ENCODE measurements at places on chromosomes 12 and 14.

DNA sequence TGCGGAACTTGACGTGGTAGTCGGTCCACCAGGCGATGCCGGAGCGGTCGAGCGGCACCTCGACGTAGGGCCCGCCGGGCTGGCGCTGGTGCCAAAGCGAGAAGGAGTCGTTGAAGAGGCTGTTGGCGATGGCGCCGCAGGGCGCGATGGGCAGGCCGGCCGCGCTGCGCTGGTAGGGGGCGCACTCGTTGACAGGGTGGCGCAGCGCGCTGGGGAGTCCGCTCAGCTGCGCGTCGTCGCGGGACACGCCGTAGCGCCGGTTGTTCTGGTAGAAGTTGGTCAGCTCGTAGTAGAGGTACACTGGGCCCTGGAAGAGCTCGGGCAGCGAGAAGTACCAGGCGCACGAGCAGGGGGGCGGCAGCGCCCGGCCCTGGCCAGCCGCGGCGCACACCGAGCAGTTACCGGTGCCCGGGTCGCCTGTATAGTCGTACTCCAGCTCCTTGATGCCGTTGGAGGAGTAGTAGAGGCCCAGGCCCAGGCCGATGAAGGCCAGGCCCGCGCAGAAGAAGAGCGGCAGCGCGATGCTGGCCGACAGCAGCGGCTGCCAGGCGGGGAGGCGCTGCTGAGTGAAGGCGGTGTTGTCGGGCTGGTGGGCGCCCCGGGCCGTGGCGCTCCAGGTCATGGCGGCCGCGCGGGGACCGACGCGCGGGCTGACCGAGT is 482 bp downstream of the TMEM30B start:
- DNase-seq, result peak; percentile 36

DNA sequence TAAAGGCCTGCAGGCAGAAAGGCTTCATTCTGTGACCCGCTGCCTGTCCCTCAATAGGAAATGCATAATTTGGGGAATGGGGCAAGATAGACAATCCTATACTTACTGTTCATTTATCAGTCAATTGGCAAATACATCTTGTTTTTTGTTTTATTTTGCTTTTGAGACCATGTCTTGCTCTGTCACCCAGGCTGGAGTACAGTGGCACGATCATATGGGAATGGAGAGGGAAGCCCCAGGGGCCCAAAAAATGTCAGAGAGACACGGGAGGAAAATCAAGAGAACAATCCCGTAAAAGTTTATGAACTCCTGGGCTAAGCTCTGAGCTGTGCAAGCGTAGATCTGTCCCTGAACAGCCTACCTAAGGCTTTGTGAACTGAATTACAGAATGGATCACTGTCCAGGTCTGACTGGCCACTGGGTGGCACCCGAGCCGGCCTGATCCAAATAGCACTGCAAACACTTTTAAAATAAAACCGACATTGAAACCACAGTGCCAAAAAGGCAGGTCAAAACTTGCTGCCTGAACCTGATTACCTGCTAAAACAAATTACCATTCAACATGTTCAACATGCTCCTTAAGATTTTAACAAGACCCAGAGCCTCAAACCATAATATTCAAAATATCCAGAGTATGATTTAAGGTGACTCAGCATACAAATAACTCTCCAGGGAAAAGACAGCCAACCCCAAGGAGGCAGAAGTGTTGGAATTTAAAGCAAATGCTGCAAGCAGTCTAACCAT is 11.8 kb downstream of the COPS7A start:
- DNase-seq, result peak; percentile 71

GRCh38 chr12:29223426-29223825 is 74.3 kb downstream of the FAR2 start:
- no peak for DNase-seq

DNA sequence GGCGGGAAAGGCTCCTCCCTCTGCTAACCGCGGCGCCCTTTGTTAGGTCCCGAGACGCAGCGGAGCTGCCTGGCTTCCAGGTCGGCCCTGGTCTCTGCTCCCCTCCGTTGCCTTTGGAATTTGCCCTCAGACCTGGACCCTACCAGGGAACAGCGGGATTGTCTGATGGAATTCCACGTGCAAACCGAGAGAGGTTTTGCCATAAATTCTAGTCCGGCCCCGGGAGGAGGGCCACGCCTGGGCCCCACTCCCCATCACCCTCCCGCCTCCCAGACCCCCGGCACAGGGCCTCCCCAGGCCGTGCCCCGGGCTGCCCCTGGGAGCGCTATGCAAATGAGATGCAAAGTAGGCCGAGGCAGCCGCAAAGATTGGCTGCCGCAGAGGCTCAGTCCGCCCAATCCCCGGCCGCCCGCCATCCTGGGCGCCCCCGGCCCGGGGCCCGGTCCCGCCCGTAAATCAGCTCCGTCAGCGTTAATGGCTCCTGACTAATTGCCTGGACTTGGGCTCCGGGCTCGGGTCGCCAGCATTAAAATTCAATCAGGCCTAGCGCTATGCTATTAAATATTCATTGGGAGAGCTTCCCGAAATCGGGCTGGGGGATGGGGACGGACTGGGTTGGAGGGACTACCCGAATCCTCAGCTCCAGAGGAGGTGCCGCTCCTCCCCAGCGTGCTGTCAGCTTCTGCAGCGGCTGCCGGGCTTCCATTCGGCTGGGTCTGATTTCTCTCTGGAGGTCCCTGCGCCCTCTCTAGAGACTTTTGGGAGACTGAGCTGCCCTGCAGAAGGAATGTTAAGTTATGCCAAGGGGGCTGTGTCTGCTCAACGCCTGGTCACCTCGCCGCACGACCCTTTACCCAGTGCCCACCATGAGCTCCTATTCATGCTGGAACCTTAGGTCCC is 15.7 kb upstream of the FIGNL2 start:
- DNase-seq, result peak; percentile 25

DNA sequence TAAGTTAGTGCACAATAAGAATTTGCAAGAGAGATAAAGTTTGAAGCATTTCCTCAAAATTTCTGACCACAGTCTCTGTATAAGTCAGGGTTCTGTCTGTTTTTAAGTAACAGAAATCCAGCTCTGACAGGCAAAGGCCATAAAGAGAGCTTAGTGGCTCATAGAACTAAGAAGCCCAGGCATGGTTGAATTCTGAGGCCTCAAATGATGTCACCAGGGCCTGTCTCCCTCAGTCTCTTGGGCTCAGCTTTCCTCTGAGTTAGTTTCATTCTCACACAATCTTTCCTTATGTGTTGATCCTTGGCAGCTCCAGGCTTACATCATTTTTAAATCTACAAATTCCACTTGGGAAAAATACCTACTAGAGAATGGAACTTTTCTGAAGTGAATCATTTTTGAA is 173.4 kb upstream of the ATP2B1 start:
- peak; percentile 67 for DNase-seq

DNA sequence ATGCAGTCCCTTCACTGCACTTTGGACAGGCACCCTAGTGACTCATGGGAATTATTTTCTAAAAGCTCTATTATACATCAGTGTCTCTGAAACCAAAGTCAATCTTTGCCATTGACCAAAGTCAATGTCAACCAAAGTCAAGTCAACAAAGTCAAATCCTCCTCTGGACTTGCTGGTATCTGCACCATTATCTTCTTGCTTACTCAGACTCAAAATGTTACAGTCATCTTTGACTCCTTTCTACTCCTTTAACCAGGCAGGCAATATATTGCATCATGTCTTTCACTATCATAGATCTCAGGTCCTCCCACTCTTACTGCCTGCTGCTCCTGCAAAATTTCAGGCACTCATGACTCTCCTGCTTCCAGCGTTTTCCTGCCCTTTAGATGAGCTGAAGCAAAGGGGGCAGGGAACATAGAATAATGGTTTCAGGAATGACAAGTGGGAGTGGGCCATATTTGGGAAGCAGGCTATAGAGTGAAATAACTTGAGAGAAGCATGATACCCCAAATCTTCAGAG is 39.2 kb downstream of the IGF1 start:
- DNase-seq, result no peak

DNA sequence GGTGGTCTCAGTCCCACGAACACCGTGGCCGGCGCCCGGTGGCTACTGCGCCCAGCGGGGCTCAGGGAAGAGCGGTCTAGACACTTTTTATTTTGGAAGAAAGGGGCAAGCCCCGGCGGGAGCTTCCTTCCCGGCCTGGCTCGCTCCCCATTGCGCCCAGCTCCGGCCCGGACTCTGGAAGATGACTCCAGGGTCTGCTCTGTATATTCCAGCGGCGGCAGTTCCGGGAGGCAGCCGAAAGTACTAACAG is 225.1 kb upstream of the CRY1 start:
- no peak for DNase-seq

- DNase-seq, result no peak
Observed at GRCh38 chr14:91568626-91569025, 58.5 kb upstream of the PPP4R3A start.

DNA sequence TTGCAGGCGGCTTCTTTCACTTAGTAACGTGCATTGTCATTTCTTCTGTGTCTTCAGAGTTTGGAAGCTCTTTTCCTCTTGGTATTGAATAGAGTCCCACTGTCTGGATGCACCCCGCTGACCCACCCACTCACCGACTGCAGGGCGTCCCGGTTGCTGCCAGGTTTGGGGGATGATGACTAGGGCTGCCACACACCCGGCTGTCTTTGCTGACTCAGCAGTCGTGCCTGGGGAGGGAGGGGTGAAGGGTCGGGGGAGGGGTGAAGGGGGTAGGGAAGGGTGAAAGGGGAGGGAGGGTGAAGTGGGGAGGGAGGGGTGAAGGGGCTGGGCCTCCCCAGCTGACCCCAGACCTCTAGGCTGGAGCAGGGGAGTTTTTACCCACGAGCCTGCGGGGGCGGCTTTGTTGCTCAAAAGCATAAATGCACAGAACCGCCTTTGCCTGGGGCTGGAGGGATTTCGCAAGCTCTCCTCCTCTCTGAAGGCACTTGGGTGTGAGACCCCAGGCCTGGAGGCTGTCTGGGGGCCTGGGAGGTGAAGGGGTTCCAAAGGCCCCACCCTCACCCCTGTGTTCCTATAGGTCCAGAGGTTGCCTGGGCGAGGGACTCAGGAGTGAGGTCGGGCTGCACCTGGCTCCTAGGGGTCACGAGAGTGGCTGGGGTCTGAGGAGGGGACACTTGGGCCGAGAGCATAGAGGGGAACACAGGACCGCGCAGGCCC is 31.3 kb upstream of the ULK1 start:
- no peak for DNase-seq

DNA sequence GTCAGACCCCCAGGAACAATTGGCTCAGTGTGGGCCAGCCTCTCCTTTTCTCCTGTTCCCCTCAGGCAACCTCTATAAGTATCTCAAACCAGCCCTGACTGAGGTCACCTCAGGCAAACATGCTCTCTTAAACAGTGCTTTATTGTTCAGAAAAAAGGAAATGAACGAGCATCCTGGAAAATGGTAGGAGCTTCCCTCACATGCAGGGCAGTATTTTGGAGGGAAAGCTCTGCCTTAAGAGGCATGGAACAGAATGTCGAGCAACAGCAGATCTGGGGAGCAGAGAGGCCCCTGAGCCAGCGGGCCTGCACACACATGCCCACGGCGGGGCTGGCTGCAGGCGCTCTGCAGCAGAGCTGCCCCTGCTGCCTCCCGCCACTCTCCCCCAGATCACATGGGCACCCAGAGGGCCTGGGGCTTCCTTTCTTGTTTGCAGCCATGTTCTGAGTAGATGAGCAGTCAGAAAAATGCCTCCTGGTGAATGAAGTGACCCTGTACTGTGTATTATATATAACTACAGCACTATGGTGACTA is 42.0 kb downstream of the MOK start:
- peak; percentile 62 for DNase-seq

DNA sequence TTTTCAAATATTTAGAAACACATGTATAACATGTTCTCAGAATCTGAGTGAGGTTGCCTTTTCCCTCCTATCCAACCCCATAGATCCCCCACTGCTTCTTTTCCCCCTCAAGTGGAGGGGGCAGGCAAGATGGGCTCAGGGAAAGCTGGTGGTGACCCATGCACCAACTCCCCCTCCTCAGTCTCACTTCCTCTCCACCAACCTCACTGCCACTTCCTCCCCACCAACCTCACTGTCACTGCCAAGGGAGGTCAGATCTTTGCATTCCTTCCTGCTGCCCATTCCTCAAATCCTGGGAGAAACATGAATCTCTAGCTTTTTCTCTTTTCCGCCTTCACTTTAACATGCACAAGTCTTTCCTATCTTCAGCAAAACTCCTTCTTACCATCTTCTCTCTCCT is 48.7 kb downstream of the SPTB start:
- no peak for DNase-seq

DNA sequence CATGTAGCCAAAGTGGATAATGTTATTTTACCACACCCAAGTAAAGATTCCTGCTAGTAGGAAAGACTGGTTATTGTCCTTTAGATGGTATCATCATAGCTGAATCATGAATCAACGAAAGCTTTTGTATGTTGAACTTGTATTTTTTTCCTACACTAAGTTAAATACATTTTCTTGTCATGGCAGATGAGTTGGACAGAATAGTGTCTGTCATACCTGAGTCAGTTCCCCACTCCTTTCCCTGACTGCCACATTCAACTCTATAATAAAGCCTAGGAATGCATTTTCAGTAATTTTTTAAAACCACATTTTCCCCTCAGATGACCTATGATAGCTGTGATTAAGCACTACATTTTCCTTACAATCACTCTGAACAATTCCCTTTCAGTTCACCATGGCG is 9.3 kb upstream of the PTHLH start:
- peak; percentile 74 for DNase-seq

GRCh38 chr14:100544506-100545141 is 42.6 kb downstream of the BEGAIN start:
- no peak for DNase-seq

DNA sequence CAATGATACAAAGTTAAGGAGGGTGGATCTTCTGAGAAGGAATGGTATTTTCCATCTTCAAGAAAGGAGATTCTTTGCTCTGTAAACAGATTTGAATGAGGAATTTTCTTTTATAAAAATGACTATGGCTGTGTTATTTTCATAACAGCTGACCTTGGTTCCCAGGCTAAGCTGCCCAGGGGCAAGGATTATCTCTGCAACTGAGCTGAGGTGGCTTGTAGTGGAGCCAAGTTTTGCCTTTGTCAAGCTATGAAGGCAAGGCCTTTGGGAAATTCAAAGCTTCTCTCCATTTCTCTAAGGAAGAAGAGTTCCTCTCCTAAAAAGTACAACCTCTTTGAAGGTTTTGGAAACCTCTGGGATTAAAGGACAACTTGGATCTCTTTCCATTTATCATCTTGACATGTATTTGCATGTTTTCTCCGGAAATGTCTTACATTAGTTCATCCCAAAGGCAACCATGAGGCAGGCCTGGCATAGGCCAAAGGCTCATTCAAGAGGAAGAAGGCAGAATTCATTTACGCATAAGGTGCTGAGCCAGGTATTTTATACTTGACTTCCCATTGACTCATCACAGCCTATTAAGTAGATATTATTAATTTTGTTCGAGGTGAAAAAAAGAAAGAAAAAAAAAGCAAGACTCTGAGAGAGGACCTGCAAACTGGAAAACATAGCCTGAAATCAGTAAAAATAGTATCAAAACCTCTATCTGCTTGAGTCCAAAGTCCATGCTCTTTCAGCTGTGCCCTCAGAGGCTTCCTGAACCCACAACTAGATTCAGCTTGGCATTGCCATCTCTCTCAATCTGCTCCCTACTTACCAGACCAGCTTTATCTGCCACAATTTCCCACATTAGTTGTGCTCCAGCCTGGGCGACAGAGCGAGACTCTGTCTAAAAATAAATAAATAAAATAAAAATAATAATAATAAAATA is 24.0 kb upstream of the CKAP4 start:
- no peak for DNase-seq

GRCh38 chr14:85293612-85294234 is 236.2 kb upstream of the FLRT2 start:
- DNase-seq, result no peak

- peak; percentile 83 for DNase-seq
Observed at GRCh38 chr12:50862316-50862715, 19.6 kb downstream of the TMPRSS12 start.

GRCh38 chr12:109346920-109347319 is 780 bp upstream of the MYO1H start:
- DNase-seq, result no peak
